ENCODE measurements at places on chromosomes 3 and 15.

GRCh38 chr15:61226361-61227256, 2.5 kb downstream of the RORA start:
- no peak for DNase-seq

- no peak for DNase-seq
Measured at GRCh38 chr3:61663356-61664104, 102.2 kb downstream of the PTPRG start.

DNA sequence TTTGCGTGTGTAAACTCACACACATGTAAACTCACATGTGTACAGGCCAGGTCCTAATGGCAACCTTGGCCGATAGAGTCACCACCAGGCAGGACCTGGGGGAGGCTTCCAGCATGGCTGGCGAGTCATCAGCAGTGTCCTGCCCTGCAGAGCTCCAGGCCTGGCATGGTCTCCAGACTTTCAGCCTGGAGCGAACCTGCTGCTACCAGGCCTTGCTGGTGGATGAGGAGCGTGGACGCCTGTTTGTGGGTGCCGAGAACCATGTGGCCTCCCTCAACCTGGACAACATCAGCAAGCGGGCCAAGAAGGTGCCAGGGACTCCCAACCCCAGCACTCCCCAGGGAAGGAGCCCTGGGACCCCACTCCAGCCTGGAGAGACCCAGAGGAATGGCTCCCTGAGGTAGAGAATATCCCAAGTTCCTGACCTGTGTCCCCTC, 1.0 kb downstream of the SEMA3B start:
- DNase-seq = no peak

- no peak for DNase-seq
Measured at GRCh38 chr3:182305881-182306665, 487.2 kb upstream of the ATP11B start.

DNA sequence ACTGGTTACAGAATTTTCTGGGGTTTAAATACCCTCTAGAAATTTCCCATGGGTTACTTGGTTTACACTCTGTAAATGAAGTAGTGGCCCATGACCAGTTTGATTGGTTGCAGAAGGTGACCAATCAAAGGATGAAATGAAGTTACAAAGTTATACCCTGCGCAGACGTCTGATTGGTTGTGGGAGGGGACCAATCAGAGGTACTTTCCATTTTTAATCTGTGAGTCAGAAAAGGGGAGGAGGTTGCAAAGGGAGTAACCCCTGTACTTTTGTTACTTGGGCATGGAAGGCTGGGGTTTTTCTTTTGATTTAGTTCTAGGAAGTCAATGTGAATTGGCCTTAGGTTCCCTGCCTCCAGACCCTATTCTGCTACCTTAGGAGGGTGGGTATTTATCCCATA, 18.7 kb upstream of the APH1B start:
- no peak for DNase-seq

GRCh38 chr3:63500196-63500595, 152.3 kb upstream of the SNTN start:
- no peak for DNase-seq

DNA sequence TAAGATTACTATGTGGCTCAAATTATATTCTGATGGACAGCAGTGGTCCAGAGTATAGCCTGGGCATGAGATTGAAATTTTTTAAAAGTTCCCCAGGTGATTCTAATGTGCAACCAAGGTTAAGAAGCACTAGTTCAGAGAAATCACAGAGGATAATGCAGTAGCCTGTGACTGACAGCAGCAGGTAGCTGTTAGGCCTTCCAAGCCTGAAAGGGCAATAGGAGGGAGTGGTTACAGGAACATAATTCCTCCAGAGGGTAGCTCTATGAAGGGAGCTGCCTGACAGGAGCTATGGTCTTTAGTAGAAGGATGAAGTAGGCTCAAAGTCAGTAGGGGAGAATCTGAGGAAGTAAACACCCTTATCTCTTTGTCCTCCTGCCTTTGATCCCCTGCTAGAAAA, 342.9 kb upstream of the PPP2R3A start:
- DNase-seq = no peak

DNA sequence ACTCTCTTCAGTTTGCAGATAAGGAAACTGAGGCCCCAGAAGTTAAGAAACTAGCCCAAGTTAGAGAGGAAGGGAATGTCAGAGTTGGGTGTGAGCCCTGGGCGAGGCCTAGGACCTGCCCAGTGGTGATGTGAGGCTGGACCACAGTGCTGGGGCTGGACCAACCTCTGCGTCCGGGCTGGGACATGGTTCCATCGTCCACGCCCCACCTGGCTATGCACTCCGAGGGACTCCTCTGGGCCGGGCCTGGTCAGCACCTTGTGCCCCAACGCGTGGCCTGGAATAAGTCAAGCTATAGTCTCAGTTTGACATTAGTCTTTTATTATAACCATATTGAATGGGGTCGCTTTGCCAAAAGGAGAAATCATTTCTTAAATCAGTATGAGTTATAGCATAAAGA, 272.1 kb downstream of the PLCL2 start:
- DNase-seq = no peak

DNA sequence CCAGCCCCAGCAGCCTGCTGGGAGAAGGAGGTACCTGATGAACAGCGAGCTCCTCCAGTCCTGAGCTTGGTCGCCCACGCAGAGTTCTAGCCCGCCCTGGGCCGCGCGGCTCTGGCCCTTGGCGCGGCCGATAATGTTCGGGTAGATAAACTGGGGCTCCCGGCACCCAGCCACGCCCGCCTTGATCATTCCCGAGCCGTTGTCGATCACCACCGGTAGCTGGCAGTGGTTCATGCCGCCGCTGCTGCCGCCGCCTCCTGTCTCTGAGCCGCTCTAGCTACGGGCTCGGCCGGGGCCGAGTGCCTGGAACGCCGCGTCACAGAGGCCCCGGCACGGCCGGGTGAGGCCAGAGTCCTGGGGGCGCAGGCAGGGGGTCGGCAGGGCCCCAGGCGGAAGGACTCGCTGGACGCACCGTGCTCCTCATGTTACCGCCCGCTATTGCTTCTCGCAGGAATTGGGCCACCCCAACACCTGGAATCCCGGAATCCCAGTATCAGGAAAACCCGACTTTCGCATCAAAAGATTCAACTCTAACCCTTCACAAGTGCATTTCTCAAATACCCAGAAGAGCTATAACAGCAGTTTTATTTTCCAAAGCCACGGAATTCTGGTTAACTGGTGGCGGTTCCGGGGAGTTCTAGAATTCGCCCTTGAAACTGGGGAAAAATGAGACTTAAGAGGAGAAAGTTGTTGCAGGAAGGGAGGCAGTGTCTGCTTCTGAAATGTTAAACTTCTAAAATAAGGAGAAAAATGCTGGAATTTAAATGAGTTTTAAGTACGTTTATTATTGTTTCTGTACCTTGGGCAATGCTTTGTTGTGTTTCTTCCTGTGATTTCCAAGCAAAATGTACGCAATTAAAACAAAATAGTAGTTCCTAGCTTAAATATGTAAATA, at the start of gene ACTRT3:
Gene ACTRT3, minus strand, starts transcription at position 275 of the 895 bp plus-strand sequence. Its CDS starts 41 bp downstream, at position 234.
- DNase-seq = peak; percentile 77
